Esophagus squamous epithelium (tissue), 5 donors: ENCODE measurements at places on chromosomes 3 and 15.

DNA sequence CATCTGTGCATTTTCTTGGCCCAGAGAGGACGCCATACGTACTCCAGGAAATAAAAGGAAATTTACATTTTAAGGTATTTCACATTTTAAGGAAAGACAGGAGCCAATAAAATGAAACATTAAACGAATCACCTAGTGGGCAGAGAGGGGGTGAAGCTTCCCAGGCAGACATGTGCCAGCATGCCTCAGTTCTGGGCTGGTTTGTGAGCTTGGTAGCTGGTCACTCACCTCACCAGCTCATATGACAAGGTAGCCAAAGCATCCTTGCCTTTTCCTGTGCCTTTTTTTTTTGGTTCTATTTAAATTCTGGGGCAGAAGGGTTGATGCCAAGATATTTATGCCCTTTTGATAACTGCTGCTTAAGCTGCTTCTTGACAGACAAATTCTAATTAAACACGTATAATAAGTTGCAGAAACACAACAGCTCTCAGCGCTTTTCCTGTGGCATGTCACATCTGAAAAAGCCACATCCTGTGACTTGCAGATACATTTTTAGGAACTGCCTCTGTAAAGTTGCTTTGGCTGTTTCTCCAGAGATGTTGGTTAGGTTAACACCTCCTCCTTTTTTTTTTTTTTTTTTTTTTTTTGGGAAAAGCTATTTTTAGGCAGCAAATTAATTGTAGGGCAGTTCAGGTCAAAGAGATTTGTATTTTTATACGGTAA, 218.6 kb downstream of the PDCD6IP start:
- no peak for DNase-seq

DNA sequence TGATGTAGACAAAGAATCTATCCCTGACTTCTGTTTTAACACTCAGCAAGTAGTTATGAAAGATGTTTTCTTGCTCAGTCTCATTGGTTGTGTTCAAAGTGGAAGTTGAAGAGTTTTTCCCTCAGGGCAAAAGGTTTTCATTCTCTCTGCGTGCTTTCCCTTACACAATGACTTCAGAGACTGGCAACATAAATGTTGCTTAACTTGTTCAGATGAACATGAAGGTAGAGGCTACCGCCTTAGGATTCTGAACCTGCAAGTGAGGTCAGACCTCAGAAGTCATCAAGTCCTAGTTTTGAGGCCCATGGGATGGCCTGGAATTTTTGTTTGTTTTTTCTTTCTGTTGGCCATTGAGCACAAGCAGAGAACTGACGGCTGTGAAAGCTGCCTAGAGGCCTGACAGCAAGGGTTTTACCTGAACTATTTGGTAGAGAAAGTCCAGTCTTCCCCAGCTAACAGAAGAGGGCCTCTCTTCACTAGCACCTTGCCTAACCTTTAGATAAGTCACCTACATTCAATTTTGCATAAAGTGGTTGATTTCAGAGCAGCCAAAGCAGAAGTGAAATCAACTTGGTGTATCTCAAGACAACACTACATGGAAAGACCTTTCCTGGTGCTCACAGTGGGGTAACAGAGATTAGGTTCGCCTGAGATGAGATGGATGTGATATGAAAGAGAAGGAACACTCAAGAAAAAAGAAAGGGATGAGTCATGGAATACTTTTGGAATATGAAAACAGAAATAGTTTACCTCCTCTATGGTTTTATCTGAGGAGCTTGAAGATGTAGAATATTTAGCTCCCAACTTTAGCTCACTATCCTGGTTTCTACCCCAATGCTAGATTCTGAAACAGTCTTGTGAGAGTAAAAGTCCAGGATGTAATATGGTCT, 53.6 kb upstream of the AP4E1 start:
- no peak for DNase-seq

- no peak for DNase-seq
These were observed 10.5 kb upstream of the CCK start for GRCh38 chr3:42276141-42277132.

DNA sequence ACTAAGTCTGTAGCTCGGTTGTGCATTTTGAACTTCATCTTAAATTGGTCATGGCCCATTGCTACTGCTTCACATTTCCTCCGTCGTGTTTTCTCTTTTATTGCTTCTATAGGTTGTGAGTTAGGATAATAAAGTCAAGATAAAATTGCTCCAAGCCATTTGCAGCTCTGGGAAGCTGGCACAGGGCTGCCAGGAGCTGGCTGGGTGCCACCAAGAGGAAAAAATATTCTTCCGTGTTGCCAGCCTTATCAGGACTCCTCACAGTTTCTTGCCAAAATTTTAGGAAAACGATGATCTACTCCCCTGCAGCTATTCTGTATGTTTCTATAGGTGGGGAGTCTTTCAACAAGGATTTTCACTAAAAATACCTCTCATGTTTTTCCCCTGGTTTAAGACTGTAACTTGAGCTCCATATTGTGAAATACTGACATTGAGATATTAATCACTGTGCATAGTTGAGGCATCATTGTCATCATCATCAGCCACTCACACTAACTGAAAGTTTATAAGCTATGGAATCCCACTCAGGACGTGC, 55.4 kb upstream of the PIAS1 start:
- DNase-seq, result no peak

DNA sequence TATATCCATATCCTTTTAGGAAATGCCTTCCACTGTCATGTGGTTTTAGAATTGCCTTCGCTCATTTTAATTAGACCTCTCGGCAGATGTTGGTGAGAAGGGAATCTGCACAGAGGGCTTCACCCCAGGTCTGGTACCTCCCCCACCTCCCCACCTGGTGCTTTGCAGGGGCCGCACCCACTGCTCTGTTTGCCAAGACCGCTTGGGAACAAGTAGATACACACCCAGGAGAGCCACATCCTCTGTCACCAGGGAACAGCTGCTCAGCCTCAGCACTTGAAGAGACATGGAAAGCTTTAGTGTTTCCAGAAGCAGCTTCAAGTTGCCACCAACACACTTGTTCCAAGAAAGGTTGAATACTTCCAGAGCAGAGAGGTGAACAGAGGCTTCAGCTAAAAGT, 21.8 kb downstream of the LRRC31 start:
- no peak for DNase-seq

- no peak for DNase-seq
These were observed 1.2 kb downstream of the ROBO1 start for GRCh38 chr3:79766496-79767193.

DNA sequence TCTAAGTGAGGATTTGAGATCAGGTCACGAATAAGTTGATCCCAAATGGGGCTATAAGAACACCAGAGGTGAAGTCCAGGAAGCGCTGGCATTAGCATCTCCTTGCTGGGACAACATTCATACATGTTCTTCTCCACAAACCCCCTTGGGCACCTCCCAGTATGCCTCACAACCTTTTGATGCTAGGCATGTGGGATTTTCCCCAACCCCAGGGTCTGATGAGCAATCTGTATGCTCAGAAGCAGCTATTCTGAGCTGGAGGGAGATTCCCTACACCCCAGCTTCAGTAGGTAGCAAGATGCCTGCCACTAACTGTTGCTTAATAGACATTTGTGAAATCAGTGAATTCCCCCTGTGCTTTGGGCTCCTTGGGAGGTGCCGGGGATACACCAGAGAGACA, 32.2 kb downstream of the SLC6A11 start:
- DNase-seq, result no peak
